ENCODE measurements at places on chromosomes 2 and 18.

DNA sequence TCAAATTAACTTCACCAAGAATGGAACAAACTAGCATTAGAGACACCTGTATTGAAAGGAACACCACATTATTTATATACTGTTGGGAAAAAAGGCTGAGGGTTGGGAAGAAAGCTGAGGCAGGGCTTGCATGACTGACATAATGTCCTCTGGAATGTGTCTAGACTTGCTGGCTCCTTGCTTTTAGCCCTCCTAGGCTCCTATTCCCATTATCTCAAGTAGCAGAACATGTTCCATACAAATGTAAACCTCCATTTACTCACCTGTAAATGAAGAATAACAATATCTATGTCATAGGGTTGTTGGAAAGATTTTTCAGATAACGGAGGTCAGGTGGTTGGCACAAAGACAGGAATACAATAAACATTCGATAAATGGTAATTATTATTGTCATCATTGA, 976 bp upstream of the ACADL start:
- no peak for DNase-seq

GRCh38 chr18:4224031-4224704, 230.9 kb downstream of the DLGAP1 start:
- DNase-seq, result no peak

GRCh38 chr2:210190345-210190744, 19.1 kb upstream of the KANSL1L start:
- DNase-seq, result no peak

DNA sequence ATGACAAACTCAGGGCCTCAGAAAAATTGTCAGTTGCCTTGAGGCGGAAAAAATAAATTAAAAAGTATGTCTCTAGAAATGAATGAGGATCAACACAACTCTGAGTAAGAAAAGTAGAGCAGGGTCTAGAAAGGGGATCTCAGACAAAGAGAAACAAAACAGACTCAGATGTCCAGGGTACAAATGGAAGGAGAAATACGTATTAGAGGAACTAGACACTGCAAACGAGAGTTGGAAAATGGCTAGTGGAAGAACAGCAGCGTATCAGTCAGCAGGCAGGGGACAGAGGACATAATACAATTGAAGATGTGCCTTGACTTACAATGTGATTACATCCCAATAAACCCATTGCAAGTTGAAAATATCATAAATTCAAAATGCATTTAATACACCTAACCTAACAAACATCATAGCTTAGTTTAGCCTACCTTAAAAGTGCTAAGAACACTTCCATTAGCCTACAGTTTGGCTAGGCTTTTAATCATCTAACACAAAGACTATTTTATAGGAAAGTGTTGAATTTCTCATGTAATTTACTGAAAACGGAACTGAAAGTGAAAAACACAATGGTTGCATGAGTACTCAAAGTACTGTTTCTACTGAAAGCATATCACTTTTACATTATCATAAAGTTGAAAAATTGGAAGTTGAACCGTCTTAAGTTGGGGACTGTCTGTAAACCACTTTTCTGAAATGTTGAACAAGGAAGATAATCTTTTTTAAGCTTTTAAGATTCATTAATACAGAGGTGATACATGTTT, 182.8 kb downstream of the NBAS start:
- DNase-seq, result no peak

GRCh38 chr18:63316612-63317555, 2.7 kb downstream of the BCL2 start:
- no peak for DNase-seq

DNA sequence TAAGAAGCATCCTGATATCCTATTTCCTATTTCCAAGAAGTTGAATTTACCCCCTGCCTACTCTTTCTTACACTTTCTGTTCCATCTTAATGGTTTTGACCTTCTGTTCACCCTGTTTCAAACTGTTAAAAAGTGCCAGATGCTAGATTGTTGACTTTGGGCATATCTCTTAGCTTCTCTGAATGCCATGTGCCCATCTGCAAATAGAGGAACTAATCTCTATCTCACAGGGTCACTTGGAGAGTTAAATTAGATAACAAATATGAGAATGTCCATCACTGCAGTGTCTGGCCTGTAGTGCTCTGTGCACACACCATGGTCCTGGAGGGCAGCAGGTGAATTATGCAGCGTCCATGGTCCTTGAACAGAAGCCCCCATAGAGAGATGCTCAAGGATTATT, 83.8 kb downstream of the LRATD1 start:
- no peak for DNase-seq

DNA sequence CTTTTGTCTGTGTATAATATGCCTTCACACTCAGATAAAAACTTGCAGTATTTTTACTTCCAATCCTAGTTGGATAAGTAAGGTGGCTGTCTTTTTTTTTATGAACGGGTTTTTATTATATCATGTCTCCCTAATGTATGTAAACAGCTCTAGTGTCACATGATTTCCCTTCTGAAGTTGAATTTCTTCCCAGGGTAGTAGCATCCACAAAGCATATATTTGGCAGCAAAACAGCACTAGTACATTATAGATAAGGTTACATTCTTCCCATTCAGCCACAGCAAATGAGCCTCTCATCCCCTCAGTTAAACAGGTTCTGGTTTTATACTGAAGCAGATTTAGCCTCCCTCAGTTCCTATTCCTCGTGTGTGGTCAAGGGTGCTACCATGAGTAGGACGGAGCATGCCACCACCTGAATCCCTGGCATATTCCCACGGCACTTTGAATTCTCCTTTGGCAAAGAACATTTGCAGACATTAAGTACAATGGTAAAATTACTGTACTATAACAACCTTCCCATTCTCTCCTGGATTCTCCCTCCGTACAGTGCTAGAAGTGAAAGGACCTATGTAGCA, 15.4 kb upstream of the DTNA start:
- no peak for DNase-seq

DNA sequence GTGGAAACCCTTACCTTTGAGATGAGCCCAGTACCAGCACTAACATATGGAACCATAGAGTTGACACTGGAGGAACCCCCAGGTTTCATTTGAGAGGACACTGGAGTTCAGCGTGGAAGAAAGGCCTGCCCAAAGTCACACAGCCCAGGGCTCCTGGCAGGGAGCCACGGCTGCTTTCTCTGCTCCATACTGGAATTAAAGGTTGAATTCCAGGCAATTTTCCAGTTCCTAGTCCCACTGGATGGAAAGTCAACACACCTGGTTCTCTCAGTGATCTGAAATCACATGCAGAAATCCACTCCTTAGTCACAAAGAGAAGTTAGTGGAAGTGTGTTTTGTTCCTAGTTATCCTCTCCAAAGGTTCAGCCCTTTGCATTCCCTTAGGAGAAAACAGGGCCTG, 336.1 kb upstream of the SKOR2 start:
- no peak for DNase-seq

DNA sequence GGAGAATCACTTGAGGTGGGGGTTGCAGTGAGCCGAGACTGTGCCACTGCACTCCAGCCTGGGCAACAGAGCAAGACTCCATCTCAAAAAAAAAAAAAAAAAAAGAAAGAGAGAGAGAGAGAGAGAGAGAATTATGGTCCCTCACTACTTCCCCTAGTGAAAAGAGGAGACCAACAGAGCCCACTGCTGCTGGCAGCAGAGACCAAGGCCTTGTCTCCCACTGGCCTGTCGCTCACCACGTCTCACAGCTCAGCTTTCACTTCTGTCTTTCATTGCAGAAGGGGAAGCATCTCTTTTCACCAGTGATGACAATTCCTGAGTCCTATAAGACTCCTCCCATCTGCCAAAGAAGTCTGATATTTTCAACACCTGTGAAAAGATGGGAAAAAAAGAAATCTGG, 81.3 kb downstream of the CLHC1 start:
- no peak for DNase-seq

- DNase-seq, result no peak
These were observed 110.6 kb downstream of the ABCA12 start for GRCh38 chr2:215027779-215028178.

DNA sequence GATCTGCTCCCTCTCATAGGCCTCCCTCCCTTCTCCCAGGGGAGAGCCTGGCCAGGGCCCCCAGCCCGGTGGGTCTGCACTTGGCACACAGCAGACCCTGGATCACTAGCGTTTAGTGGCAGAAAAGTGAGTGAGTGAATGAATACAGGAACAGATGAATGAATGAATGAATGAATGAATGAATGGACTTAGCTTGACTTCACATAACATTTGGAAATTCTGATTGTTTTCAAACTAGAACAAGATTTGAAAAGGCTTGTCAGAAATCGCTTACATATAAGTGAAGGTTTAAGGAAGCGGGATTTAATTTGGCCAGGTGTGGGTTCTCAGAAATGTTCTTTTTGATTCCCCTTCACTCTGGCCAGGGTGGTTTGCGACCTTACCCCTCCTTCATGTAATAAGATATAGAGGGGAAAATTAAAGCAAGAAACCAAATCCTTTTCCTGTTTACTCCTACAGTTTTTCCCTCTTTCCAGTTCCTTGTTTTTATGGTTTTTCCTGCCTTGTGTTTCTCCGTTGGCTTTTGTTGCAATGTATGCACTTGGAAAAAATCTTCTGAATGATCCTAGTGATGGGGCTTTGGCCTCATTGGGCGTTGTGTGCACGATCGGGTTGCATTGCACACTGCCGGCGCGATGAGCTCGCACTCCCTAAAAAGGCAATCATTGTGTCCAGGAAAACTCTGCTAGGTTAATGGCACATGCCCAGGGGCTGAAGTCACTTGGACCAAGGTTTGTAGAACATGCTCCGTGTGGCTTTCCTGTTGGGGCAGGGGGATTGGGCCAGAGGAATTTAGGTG, 16.4 kb downstream of the LRRFIP1 start:
- no peak for DNase-seq

DNA sequence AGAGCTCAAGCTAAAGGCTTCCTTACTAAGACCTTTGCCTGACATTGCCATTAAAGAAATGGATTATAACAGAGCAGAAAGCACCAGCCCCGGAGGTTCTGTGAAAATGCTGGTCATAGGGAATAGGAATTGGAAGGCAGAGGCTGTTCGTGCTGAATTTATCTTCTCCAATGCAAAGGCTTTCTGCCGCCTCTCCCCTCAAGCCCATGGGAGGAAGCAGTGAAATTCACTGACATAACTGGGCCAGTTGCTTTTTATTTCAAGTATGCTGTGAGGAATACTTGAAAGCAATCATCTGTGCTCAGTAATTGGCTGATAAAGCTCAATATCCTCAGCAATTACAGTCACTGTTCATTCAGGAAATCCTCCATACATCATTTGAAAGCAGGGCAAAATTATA, 85.4 kb upstream of the LINC00305 start:
- DNase-seq, result no peak

- no peak for DNase-seq
These were observed 249.3 kb upstream of the AGAP1 start for GRCh38 chr2:235244255-235245220.

- no peak for DNase-seq
These were observed 75.4 kb upstream of the LRATD1 start for GRCh38 chr2:14557111-14557510.

DNA sequence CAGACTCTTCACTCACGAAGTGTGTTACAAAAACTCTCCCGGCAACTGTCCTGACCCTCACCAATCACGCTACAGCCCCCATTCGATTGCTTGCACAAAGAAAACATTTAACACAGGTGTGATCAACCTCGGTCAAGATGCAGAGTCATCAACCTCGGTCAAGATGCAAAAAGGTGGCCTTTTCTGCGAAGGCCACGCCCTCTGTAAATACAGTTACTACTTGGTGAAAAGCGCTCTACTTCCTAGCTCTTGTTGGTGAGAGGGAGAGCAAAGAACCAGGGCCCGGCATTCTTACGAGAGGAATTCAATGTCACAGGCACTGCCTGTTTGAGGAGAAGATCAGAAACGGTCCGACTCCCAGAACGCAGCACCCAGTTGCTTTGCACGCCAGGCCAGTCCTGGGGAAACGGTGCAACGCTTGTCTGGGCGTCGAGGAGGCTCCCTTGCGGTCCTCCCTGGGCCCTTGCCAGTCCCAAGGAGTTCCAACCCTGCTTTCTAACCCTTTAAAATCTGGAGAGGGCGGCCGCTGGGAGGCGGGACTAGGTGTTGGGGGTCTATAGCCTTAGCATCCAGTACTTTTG, 1.9 kb downstream of the PIEZO2 start:
- DNase-seq, result no peak

DNA sequence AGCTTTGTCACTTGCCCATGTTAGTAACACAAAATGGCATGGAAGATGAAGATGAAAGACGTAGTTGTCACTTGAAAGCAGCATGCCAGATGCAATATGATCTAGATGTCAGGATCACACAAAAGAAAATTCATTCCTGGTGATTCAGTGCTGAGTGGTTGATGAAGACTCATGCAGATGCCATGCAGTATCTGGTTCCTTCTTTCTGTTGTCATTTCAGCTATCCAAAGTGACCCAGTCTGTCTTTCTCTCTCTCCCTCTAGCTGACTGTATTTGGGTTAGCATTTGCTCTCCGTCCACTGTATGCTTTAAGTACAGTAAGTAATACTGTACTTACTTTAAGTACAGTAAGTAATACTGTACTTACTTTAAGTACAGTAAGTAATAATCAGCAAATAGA, 50.4 kb downstream of the TTN start:
- DNase-seq, result no peak
